ENCODE measurements at places on chromosomes 1 and 21. TPM values are rescaled to one million over a fixed set of nuclear protein-coding genes. Genes with fewer than 3 reads are reported as not detected.

DNA sequence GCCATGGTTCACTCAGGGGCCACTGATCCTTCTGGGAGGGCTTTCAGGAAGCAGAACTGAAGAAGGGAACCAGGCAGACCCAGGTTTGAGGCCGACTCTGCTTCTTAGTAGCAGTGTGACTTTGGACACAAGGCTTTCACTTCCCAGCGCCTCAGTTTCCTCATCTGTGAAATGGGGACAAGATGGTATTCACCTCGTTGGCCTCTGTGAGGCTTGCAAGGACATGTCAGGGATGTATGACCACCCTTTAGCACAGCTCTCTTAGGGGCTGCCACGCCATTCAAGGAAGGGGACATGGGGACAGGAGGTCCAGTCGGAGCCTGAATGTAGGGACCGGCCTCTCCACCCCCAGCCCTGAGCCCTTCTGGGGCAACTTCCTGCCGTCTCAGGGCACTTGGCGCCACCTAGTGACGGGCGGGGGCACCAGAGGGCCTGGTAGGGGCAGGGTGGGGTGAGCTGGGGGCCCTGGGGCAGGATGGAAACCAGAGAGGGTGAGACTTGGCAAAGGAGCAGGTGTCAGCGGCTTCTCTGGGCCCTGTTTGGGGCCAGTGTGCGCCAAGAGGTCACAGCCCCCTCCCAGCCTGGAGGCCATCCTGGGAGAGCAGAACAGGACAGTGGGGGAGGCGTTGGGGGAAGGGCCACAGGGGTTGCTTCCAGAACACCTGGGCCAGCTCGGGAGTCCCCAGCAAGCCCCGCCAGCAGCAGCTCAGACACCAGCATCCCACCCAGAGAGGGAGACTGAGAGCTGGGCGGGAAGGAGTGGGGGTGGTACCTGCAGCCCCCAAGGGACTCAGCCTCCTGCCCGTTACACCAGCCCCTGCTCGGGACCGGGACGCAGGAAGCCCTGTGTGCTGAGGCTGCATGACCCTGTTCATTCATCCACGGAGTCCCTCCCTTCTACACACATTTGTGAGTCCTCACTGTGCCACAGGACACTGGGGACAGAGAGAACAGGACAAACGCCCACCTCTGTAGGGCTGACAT is 102.5 kb upstream of the TARDBP start:
- no peaks in the 10 kb centered on the region for H3K27me3 ChIP-seq
- DNase-seq, result no peak
- H3K36me3 ChIP-seq, result no peaks in the 10 kb centered on the region
- H3K27ac ChIP-seq, result no peak overlapping the region
- no peak overlapping the region for H3K4me3 ChIP-seq

GRCh38 chr1:115980998-115981993 is 5.0 kb downstream of the SLC22A15 start:
- H3K27ac ChIP-seq, result no peak overlapping the region
- peaks cover 10% of the 10 kb centered on the region for H3K4me1 ChIP-seq
- no peak overlapping the region for H3K4me3 ChIP-seq
- no peaks in the 10 kb centered on the region for H3K27me3 ChIP-seq
- DNase-seq, result no peak

- no peak overlapping the region for H3K4me3 ChIP-seq
- H3K27ac ChIP-seq, result no peak overlapping the region
- DNase-seq, result no peak
Observed at GRCh38 chr1:174068000-174068399, 45.8 kb upstream of the RC3H1 start.

DNA sequence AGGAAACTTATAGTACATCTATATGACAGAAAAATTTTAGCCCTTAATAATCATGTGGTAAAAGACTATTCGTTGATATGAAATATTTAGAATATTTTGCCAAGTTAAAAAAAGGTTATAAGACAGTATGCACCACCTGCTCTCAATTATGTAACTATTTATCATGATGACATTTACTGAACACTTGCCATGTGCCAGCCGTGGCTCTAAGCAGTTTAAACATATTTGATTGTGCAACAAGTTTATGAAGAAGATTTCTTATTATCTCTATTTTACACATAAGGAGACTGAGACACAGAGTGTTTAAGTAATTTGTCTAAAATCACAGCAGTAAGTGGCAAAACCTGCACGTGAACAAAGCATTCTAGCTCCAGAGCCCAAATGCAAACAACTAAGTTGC is 199.3 kb upstream of the JUN start:
- H3K36me3 ChIP-seq, result no peaks in the 10 kb centered on the region
- H3K27ac ChIP-seq, result no peak overlapping the region
- peaks cover 20% of the 10 kb centered on the region for H3K4me1 ChIP-seq
- no peaks in the 10 kb centered on the region for H3K27me3 ChIP-seq
- H3K4me3 ChIP-seq, result no peak overlapping the region
- peak; percentile 40 for DNase-seq

DNA sequence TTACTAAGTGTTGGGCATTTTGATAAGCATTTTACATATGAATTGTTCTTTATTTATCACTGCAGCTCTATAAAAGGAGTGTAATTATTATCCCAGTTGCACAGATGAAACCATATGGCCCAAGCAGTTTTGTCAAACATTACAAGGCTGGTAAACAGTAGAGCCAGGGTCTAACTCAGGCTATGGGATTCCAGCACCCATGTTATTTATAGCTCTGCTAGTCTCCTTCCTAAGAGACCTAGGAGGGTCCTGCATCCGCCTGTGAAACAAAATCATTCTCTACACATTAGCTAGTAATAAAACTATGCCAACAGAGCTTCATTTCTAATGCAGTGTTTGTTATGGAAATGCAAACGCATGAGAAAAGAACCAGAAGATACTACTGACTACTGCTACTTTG is 58.6 kb downstream of the IL23R start:
- DNase-seq, result no peak
- H3K27ac ChIP-seq, result no peak overlapping the region
- H3K36me3 ChIP-seq, result no peaks in the 10 kb centered on the region
- no peaks in the 10 kb centered on the region for H3K4me1 ChIP-seq
- H3K27me3 ChIP-seq, result no peaks in the 10 kb centered on the region

DNA sequence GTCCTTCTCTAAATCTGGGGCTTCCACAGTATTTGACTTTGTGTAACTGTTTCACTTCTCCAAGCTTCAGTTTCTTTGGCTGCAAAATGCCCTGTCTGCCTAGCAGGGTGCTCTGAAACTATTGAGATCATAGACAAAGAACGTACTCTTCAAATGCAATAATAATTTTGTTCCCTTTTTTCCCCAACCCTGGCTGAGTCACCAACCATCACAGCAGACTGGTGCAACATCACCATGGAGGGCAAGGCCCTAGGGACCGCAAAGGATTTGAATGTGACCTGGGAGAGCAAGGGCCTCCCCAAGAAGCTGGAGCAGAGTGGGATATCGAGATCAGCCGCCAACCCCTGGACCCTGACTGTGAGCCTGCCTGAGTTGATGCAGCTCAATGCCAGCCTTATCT is 115.0 kb downstream of the FCRL5 start:
- no peak for DNase-seq
- no peak overlapping the region for H3K27ac ChIP-seq
- H3K4me1 ChIP-seq, result no peaks in the 10 kb centered on the region
- no peaks in the 10 kb centered on the region for H3K27me3 ChIP-seq
- no peak overlapping the region for H3K4me3 ChIP-seq

DNA sequence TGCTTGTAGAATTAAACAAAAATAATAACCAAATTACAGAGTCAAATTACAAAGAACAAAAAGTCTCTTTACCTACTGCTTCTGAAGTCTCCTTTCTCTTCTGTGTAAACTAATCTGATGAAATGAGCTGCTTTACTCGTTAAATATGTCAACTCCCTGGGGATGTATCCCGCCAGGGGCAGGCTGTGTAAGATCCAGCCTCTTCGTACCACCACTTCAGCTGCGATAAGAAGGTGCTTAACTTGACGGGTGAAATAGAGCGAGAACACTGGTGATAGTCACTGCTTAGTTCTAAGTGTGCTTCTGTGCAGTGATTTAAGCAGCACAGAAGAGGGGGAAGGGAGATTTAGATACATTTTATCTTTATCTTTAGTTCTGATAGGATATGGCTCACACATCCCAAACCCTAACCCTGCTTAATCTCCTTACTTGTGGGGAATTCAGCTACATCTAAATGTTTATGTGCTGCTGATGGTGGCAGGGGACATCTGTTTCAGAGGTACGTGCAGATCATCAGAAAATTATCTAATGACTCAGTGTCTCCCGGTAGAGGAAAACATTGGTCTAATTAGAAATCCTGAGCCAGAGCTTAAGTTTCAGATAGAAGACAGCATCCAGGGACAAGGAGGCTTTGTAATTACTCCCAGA is 46.0 kb downstream of the RHOU start:
- no peak overlapping the region for H3K27ac ChIP-seq
- no peaks in the 10 kb centered on the region for H3K4me1 ChIP-seq
- no peak for DNase-seq
- H3K4me3 ChIP-seq, result no peak overlapping the region
- no peaks in the 10 kb centered on the region for H3K36me3 ChIP-seq

GRCh38 chr1:174364996-174365736 is 82.6 kb upstream of the GPR52 start:
- no peaks in the 10 kb centered on the region for H3K36me3 ChIP-seq
- no peaks in the 10 kb centered on the region for H3K27me3 ChIP-seq
- H3K4me1 ChIP-seq, result no peaks in the 10 kb centered on the region
- H3K4me3 ChIP-seq, result no peak overlapping the region
- DNase-seq, result no peak

DNA sequence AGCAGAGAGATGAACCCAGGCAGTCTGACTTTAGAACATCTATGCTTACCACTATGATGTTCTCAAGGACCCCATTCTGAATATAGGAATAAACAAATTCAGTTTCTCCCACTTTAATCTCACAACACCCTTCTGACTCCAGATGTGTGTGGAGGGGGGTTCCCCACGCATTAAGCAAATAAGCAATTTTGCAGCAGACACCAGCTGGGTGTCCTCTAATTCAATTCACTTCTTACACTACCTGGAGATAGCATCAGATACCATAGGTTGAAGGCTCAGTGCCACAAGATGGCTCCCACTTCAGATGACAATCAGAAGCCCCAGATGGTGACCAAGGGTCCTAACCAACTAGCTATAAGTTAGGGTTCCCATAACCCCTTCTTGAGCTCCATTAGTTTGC is 30.3 kb upstream of the CEP350 start:
- no peaks in the 10 kb centered on the region for H3K4me1 ChIP-seq
- DNase-seq, result no peak
- no peaks in the 10 kb centered on the region for H3K36me3 ChIP-seq
- H3K27ac ChIP-seq, result no peak overlapping the region
- no peak overlapping the region for H3K4me3 ChIP-seq

DNA sequence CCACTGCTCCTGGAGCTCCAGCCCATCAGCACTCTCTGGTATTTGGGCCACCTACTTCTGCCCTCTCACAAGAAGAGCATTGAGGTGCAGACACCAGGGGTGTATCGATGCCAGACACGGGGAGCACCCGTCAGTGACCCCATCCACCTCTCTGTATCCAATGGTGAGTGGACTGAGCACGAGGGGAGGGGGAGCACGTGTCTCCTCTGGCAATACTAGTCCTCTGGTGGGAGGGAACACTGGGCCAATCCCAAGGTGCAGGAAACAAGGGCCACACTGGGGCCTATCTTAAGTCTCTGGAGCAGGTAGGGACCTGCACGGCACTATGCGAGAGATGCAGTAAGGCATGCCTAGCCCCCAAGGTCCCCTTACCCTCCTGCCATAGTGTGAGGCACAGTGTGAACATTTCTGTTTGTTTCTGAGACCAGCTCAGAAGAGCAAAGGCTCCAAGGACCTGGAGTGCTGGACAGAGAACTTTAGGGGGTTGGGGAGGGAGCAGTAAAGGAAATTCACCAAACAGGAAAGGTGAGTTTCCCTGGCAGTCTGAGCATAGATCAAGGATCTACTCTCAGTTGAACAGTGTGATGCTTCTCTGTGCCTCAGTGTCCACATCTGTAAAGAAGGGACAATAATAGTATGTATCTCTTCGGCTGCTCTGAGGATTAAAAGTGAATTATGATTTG is 2.3 kb downstream of the FCRLB start:
- no peak overlapping the region for H3K27ac ChIP-seq
- H3K27me3 ChIP-seq, result no peaks in the 10 kb centered on the region
- H3K4me1 ChIP-seq, result peaks cover 15% of the 10 kb centered on the region
- no peaks in the 10 kb centered on the region for H3K36me3 ChIP-seq
- H3K4me3 ChIP-seq, result no peak overlapping the region
- no peak for DNase-seq

GRCh38 chr1:105294838-105295237 is 1545.1 kb downstream of the AMY1C start:
- no peaks in the 10 kb centered on the region for H3K27me3 ChIP-seq
- no peaks in the 10 kb centered on the region for H3K36me3 ChIP-seq
- no peaks in the 10 kb centered on the region for H3K4me1 ChIP-seq
- no peak overlapping the region for H3K27ac ChIP-seq
- no peak for DNase-seq
- no peak overlapping the region for H3K4me3 ChIP-seq

OXCT2 gene
- not detected for total RNA-seq

PRAMEF6 gene
- not detected for total RNA-seq

GJA4 gene
- total RNA-seq, result 28.5 TPM

OVAAL gene
- not detected for total RNA-seq
